ENCODE measurements at places on chromosomes 1 and 21.

- no peak for DNase-seq
These were observed 483 bp downstream of the CHML start for GRCh38 chr1:241639623-241640148.

DNA sequence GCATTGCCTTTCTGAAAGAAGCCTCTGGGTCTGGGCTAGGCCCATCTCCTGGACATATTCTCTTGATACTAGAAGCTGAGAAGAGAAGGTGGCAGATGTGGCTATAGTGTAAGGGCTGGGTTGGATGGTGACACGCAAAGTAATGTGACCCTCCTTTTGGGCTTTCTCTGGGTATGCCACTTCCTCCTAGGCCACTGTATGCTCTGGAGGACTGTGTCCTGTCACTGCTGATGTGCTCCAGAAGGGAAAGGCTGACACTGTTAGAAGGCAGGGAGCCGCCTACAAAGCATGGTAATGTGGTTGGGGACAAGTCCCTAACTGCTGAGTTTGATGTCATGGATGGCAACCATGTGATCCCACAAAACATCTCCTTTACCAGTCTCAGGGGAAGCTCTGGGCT is 112.1 kb downstream of the BCAR3 start:
- DNase-seq = no peak

DNA sequence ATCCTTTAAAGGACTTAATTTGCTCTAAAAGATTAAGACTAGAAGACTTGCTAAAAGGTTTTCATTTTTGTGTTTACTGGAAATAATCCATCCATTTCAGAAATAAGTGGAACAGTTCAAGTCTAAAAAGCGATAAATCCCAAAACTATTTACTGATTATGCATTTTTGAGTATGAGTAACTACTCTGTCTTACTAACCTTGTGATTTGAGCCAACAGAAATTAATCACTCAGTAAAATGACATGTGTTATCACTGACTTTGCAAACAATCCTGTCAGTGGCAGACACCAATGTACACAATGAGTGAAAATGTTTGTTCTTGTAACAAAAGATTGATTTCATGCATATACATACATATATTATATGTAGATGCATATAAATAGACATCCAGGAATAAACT is 218.0 kb downstream of the DENND1B start:
- DNase-seq = no peak

- no peak for DNase-seq
These were observed 207.8 kb downstream of the SIPA1L2 start for GRCh38 chr1:232422098-232422497.

DNA sequence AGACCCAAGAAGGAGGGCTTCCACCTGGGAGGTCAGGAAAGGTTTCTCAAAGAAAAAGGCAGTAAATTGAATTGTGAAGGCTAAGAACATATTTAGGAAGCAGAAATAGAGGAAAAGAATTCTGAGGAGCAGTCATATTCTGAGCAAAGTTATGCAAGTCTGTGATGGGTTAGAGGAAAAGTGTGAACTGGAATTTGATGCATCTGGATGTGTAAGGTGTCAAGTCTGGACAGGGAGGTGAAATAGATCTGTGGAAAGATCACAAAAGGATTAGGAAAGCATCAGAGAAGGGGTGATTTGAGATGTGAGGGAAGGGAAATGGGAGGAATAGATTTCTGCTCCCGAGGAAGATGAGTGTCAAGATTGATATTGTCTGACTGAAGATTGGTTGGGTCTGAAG is 18.1 kb upstream of the PRDM2 start:
- DNase-seq = no peak

GRCh38 chr1:42806593-42806992 is 10.3 kb upstream of the ERMAP start:
- no peak for DNase-seq

DNA sequence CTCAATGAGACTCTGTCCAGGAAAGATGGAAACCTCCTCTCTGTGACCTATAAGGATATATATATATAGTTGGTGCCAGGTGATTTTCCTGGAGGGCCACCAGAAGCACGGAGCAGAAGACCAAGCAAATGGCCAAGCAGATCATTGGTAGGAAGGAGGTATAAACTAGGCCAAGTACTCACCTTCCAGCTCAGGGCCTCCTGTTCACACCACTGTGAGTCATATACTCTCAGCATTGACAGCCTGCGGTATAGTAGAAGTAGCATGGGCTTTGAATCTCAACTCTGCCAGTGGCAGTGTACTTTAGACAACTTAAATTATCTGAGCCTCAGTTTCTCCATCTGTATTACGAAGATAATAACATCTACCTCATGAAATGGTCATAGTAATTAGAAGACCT is 15.4 kb downstream of the IL12RB2 start:
- no peak for DNase-seq

Measured in stimulated activated naive CD8-positive, alpha-beta T cell treated with anti-CD3 and anti-CD28 coated beads, Interleukin-15, amount 100 ng/mL, for 72 hours (primary cell).